ENCODE measurements at places on chromosomes 3 and 15.
A peak's percentile ranks its signal among the peaks of the same experiment; 100 is the strongest.

DNA sequence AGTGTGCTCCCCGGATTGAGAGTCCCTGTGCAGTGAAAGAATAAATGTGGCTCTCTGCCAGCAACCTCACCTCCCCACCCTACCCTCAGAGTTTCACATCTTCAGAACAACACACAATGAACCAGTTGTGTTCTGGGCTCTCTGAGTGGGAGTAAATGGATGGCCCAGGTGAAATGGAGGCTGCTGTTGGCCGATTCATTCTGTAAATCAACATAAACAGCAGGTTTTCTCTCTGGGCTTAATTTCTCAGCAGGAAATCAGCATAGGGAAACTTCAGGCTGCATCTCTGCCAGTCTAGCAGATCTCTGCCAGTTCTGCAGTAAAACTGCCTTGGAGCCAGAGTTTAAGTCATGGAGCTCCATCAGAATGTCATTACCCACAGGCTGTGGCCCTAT is 54.6 kb upstream of the FURIN start:
- no peak for DNase-seq

DNA sequence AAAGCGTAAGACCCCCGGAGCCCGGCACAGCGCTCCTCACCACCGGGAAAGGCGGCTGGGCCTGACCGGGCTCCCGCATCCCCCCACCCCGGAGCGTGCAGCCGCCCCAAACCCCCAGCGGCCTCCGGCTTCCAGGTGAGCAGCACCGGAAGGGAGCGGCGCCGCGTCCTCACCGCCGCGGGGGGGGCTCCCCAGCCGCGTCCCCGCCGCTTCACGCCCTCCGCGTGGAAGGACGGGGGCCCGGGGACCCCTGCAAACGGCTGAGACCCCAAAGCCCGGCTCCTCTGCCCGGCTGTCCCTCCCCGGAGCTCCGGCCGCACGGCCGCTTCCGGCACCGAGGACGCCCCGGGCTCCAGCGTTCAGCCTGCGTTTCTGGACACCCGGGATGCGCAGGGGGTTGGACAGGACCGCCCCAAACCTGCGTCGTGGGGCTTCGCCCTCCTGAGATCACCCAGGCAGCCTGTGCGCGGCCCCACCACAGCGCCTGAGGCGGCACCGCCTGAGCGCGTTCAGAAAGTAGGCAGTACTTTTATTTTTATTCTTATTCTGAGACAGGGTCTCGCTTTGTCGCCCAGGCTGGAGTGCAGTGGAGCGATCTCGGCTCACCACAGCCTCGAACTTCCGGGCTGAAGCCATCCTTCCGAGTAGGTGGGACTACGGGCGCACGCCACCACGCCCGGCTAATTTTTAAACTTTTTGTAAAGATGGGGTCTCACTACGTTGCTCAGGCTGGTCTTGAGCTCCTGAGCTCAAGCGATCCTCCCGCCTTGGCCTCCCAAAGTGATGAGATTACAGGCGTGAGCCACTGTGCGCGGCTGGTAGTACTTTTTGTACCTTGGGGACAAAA is 51.6 kb upstream of the BLM start:
- peak; percentile 76 for DNase-seq

GRCh38 chr15:73593304-73594074 is 39.7 kb downstream of the NPTN start:
- no peak for DNase-seq

GRCh38 chr3:197957790-197958133 is 2.3 kb upstream of the LMLN start:
- DNase-seq, result no peak

DNA sequence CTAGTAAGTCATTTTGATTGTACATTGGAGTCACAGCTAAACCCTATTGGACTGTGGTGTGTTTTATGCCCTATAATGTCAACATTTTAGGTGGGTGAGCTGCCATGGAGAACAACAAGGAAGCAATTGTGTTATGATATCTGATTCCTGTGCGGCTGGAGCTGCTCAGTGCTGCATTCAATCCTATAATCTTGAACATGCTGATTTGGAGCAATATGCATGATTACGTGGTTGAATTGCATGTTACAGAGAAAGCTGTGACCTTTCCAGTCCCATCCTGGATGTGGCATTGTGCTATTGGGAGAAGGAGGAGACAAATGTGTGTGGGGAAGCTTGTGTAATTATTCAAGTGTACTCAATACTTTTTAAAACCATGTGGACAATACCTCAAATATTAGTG is 20.1 kb upstream of the C3orf49 start:
- DNase-seq, result no peak

DNA sequence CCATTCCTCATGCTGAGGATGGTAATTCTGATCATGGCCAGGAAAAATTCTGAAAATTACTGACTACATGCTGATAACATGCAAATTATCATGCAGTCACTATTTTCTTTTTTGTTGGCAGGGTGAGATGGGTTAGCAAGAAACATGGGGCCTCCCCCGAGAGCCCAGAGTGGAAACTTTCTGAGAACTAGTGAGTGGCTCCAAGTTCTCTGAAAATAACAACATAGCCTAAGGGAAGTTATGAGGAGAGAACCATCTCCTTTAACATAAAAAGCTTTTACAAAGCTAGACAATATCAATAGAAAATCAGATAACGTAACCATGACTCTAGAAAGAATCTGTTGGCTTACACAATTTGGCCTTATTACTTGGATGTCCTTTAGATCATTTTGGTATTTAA is 254.2 kb downstream of the PLOD2 start:
- DNase-seq, result no peak

GRCh38 chr15:33846862-33847261 is 121.4 kb upstream of the CHRM5 start:
- no peak for DNase-seq

GRCh38 chr3:114619771-114620170 is 325.9 kb downstream of the TIGIT start:
- no peak for DNase-seq

- no peak for DNase-seq
Measured at GRCh38 chr15:56987286-56987685, 68.8 kb downstream of the TCF12 start.

- no peak for DNase-seq
Measured at GRCh38 chr3:29286478-29287240, 5.8 kb downstream of the RBMS3 start.

All from ovary (tissue), 10 donors.